SK-N-DZ (cell line): ENCODE measurements at places on chromosomes 5 and 9.
A peak's percentile ranks its signal among the peaks of the same experiment; 100 is the strongest.

DNA sequence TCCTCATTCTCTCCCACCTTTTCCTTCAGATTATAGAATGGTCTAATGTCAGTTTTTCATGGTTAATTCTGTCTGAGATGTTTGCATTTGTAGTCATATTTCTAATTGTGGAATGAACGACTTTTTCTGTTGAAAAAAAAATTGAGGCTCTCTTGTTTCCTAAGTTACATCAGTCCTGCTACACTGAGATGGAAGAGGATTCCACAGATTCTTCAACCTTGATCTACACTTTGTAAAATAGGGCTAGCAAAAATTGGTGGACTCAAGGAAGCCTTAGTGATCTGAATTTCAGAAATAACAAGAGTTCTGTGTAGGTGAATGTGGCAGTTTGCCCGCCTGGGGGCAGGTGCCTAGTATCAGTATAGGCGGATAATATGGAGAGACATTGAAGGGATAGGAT, 51.9 kb downstream of the ERBIN start:
- no peak for DNase-seq

DNA sequence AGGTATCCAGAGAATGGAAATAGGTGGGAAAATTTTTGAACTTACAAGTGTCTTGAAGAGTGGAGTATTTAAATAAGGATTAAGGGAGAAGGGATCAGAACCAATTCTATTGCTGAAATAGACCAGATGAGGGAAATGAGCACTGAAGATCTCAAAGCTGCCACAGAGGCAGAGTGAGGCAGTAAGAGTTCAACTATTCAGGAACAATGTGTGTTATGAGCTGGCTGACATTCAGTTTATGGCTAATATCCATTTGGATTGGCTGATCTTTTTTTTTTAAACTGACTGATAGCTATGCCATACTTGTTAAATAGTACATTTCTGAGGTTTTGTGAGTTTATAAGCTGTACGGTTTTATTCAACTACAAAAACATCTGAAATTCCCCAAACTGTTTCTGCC, 95.3 kb upstream of the GNA14 start:
- DNase-seq: no peak

GRCh38 chr5:93926831-93927620, 185.6 kb upstream of the POU5F2 start:
- DNase-seq: no peak

- DNase-seq: no peak
Measured at GRCh38 chr9:132793606-132794580, 84.2 kb downstream of the AK8 start.

DNA sequence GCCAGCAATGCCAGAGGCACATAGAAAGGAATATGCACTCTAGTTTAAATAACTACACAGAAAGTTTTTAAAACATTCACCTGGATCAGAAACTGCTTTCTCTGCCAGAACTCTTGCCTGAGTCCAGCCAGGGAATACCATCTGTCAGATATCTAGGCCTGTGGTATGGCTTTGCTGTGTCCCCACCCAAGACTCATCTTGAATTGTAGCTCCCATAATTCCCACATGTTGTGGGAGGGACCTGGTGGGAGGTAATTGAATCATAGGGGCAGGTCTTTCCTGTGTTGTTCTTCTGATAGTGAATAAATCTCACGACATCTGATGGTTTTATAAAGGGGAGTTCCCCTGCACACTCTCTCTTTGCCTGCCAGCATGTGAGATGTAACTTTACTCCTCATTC, 41.5 kb upstream of the KCNV2 start:
- no peak for DNase-seq

GRCh38 chr9:127248241-127248640, 16.3 kb upstream of the GARNL3 start:
- DNase-seq: no peak

- DNase-seq: no peak
Measured at GRCh38 chr5:115379622-115380344, 83.3 kb upstream of the CCDC112 start.

DNA sequence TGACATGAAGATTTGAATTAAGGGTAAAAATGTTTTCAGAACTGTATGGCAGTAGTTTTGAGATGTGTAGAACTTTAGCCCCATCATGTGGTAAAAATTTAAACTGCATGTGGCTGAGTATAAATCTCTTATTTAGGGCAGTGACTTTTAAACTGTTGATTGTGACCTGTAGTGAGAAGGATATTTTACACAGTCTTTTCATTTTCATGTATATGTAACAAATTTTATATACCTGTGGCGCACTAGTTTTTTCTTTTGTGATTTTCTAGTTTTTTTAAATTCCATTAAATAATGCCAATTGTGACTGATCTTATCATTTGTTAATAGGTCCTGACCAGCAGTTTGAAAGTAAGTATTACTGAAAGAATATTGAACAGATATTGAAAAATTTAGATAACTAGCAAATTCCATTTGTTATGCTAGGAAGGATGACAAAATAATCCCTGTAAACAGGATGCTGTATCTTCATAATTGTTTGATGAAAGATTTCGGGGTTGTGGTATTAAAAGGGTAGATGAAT, 47.2 kb downstream of the GPBP1 start:
- peak; percentile 58 for DNase-seq

GRCh38 chr5:154201108-154201769, 10.7 kb downstream of the GALNT10 start:
- DNase-seq: no peak

DNA sequence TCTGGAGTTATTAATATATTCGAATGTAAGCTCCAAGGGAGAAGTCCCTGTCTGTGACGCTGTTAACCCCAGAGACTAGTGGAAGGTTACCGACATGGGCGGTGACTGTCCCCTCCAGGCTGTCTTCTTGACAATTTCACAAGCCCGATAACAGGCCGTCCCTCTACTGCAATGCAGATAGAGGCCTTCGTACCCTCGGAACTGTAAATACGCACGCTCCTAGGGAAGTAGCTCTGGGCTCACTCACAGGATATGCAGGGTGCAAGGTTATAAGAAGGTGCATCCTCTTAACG, 680 bp upstream of the RFK start:
- DNase-seq: peak; percentile 92

GRCh38 chr5:175853573-175854230, 17.7 kb upstream of the CPLX2 start:
- DNase-seq: no peak

DNA sequence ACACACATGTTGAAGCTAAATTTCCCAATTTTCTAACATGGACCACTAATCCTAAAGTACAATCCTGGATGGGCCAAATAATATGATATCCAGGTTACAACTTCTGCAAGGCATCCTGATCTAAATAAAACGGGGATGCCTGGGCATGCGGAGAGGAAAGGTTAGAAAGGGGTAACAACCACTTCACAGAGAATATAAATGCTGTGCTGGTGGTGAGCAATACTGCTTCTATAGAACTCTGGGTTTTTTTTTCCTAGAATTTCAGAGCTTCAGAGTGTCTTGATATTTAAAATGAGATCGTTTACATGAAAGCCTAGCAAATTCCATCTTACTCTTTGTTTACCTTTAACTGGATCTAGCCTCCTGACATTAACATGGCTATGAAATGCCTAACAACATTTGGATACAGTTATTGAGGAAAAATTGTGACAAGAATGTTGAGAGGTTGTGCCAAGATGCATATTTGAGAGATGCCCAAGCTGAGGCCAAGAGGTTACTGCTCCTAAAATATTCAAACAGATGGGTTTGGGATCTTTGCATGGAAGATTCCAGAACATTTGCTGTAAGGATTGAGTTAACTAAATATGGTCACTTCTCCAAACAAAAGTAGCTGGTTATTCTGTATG, 22.4 kb downstream of the TNFAIP8 start:
- no peak for DNase-seq

DNA sequence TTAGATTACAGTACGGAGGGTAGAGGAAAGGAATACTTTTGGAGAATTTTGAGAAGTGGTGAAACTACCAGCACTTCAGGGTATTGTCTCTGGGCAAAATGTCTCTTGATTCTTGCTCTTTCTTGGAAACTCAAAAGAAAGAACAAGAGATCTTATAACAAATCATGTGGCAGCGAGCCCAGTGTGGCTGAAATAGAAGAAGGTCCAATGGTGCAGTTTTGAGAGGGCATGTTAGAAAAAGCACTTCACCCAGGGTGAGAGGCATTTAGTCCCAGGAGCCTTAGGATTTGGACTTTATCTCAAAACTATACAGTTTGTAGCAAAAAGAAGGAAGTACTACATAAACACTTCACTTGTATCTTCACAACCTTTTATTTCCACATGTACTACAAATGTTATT, 39.4 kb downstream of the NNT start:
- DNase-seq: no peak

- DNase-seq: no peak
Measured at GRCh38 chr5:150399524-150400211, 13.0 kb downstream of the CD74 start.

GRCh38 chr9:20683351-20684034, 566 bp upstream of the FOCAD start:
- peak; percentile 3 for DNase-seq
